Psoas muscle (tissue), 8 donors: ENCODE measurements at places on chromosomes 6 and 20. TPM values are rescaled to one million over a fixed set of nuclear protein-coding genes. Genes with fewer than 3 reads are reported as not detected.

DNA sequence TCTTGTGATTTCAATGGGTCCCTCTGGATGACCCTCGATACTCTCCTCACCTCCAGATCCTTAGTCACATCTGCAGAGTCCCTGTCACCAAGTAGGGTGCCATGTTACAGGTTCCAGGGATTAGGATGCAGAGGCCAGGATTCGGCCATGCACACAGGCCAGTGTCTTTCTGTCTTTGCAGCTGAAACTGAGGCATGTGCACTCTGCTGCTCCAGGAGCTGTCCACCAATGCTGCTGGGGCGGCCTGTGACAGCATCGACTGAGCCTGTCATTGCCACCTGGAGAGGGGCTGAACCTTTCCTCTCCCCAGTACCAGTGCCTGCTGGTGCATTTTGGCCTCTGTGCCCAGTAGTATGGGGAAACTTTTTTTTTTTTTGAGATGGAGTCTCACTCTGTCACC lies 4.4 kb upstream of the RBM38 start:
- no peak overlapping the region for H3K4me3 ChIP-seq
- DNase-seq: no peak
- no peak overlapping the region for H3K27ac ChIP-seq
- H3K36me3 ChIP-seq: peaks cover 4% of the 10 kb centered on the region

GRCh38 chr6:30130887-30131862 lies 4.8 kb upstream of the TRIM40 start:
- peak; percentile 30 for DNase-seq
- H3K36me3 ChIP-seq: no peaks in the 10 kb centered on the region
- H3K4me3 ChIP-seq: no peak overlapping the region
- peaks cover 5% of the 10 kb centered on the region for H3K4me1 ChIP-seq
- peaks cover 12% of the 10 kb centered on the region for H3K27me3 ChIP-seq
- H3K27ac ChIP-seq: no peak overlapping the region

The SLC4A11 gene
- 0.64 TPM for total RNA-seq

DNA sequence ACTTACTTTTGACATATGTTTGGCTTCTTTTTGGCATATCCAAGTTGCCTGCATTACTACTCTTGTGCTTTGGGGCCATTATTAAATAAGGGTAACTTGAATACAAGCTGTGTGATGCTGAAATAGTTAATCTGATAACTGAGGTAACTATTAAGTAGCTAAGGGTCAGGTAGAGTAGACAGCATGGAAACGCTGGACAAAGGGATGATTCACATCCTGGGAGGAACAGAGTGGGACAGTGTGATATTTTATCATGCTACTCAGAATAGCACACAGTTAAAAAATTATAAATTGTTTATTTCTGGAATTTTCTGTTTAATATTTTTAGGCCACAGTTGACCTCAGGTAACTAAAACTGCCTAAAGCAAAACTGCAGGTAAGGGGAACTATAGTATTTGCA lies 483.9 kb downstream of the RFPL4B start:
- H3K27me3 ChIP-seq: no peaks in the 10 kb centered on the region
- H3K36me3 ChIP-seq: no peaks in the 10 kb centered on the region
- no peaks in the 10 kb centered on the region for H3K4me1 ChIP-seq
- H3K4me3 ChIP-seq: no peak overlapping the region
- H3K27ac ChIP-seq: no peak overlapping the region
- DNase-seq: no peak

DNA sequence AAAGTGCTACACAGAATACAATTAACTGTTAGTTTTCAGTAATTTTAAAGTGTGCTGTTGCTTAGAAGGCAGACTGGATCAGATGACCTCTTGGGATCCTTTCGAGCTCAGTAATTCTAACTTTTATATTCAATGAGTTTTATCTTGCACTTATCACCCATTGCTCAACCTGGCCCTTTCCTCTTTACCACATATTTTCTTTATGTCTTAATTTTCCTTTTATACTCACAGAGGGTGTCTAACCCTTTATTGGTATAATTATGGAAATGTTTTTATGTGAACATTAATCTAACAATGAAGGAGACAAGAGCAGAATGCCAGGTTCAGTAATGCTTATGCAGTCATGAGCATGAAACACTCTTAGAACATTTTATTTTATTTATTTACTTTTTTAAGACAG lies 39.7 kb upstream of the CARMIL1 start:
- no peaks in the 10 kb centered on the region for H3K27me3 ChIP-seq
- no peak overlapping the region for H3K27ac ChIP-seq
- no peak overlapping the region for H3K4me3 ChIP-seq
- H3K36me3 ChIP-seq: no peaks in the 10 kb centered on the region
- no peaks in the 10 kb centered on the region for H3K4me1 ChIP-seq

- H3K4me3 ChIP-seq: no peak overlapping the region
- H3K4me1 ChIP-seq: no peaks in the 10 kb centered on the region
- no peak for DNase-seq
- H3K36me3 ChIP-seq: peaks cover 9% of the 10 kb centered on the region
- H3K27me3 ChIP-seq: no peaks in the 10 kb centered on the region
Measured at GRCh38 chr20:37501940-37502339, 19.1 kb upstream of the NNAT start.

DNA sequence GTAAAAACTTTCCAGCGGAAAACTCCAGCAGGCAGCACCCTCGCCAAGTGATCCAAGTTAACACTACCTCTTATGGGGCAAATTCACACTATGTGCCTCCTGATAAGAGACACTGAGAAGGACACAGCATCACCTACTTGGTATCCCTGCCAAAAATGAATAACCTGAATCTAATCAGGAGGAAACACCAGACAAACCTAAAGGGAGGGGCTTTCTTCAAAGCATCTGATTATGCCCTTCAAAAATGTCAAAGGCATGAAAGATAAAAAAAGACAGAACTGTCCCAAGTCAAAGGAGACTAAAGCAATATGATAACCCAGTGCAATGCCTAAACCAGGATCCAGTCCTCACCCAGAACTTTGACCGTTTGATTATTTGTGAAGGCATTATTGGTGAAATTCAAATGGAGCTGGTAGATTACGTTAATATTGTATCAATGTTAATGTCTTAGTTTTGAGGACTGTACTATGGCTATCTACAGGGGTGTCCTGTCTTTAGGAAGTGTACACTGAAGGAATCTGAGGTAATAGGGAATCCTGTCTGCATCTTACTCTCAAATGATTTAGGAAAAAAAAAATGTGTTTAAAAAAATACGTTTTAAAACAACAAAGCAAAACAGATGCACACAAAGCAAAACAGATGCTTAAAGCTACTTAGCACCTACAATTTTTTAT lies 8.3 kb downstream of the TBC1D7 start:
- peaks cover 97% of the 10 kb centered on the region for H3K36me3 ChIP-seq
- no peaks in the 10 kb centered on the region for H3K27me3 ChIP-seq
- no peak overlapping the region for H3K27ac ChIP-seq
- H3K4me1 ChIP-seq: no peaks in the 10 kb centered on the region
- H3K4me3 ChIP-seq: no peak overlapping the region

The SIGLEC1 gene
- total RNA-seq: 6.2 TPM

GRCh38 chr20:63009988-63010769 lies 3.4 kb upstream of the BHLHE23 start:
- DNase-seq: no peak
- H3K27ac ChIP-seq: no peak overlapping the region
- peak overlapping the region; percentile 18 for H3K4me3 ChIP-seq
